ENCODE measurements at places on chromosomes 6 and 20.

GRCh38 chr20:57943950-57944349, 234.1 kb upstream of the PMEPA1 start:
- DNase-seq, result no peak

- DNase-seq, result no peak
Observed at GRCh38 chr6:142485256-142485655, 183.4 kb downstream of the ADGRG6 start.

- DNase-seq, result no peak
Observed at GRCh38 chr6:127912914-127913313, 12.1 kb upstream of the THEMIS start.

DNA sequence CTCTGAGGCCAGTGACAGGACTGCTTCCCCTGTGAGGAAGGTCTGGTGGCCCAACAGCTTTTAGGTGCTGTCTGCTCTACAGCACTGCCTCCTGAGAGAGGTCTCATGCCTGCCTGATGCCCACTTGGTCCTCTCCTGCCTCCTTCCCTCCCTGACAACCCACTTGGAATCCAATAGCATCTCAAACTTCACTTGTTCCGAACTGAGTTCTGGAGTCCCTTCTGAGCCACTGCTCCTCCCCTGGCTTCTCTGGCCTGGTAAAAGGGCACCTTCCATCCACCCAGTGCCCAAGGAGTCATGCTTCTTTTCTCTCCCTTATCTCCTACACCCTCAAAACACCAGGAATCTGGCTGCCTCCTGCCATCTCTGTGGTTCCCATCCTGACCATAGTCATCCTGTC, 1.9 kb downstream of the MAVS start:
- no peak for DNase-seq

GRCh38 chr20:54062812-54063280, 7.5 kb downstream of the BCAS1 start:
- peak; percentile 58 for DNase-seq

DNA sequence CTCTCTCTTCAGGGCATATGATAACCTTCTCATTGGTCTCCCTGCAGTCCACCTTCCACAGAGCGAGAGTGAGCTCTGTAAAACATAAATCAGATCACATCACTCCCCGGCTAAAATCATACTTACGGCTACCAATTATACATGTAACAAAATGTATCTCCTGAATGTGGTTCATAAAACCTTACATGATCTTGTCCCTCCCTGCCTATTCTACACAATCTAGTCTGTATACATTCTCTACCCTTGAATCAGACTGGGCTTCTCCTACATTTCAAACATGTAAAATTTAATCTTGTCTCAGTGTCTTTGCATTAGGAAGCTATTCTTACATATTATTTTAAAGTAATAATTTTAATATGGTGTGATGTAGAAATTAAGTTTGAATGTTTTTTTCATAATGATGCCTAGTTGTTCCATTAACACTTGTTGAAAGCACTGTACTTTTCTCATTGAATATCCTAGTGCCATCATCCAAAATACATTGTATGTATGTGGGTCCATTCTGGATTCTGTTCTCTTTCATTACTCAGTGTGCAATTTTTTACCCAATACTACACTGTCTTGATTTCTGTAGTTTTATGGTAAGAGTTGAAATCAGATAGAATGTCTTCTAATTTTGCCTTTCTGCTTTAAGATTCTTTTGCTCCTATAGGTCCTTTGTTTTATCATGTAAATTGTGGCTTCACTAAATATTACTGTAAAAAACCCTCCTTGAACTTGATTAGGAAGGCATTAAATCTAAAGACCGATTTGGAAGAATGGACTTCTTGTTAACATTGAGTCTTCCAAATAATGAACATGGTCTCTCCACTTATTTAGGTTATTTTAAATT, 403.3 kb upstream of the EPHA7 start:
- no peak for DNase-seq
